ENCODE measurements at places on chromosomes 1 and 21.

DNA sequence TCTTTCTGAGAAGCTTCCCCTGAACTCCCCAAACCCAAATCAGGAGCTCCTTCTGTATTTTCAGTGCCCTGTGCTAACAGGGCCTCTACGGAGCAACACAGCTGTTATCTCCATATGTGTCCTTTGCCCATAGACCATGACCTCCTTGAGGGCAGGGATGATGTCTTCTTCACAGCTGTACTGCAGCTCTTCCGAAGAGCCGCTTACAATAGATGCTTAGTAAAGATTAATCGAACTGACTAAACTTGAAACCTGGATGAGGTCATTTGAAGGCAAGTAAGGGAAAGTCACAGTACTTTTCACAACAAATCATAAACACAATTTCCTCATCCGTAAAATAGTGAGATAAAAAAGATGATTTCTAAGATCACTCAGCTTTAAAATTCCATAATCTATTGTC, 4.4 kb upstream of the KCNN3 start:
- no peak for DNase-seq

GRCh38 chr1:67672260-67672803, 12.7 kb upstream of the GADD45A start:
- DNase-seq = no peak

- no peak for DNase-seq
Measured at GRCh38 chr1:85572574-85572973, 8.0 kb upstream of the CCN1 start.

GRCh38 chr1:220786057-220786336, 716 bp upstream of the MTARC1 start:
- DNase-seq = no peak

GRCh38 chr1:58432851-58433668, 113.5 kb downstream of the OMA1 start:
- DNase-seq = peak; percentile 86

- no peak for DNase-seq
Measured at GRCh38 chr1:2882966-2883696, 81.6 kb upstream of the TTC34 start.

DNA sequence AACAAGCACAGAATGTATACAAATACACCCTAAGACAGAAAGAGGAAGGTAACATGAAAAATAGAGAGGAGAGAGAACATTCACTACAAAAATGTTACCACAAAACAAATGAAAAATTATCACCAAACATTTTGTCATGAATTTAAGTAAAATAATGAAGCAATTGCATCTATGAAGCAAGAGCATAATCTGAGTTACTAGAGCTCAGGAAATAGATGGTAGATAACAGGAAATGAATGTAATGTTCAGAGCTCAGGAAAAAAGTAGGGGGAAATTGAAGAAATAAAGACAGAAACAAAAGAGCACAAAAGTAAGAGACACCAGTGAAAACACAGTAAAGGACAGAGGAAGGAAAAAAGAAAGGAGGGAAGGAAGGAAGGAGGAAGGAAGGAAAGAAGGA, 19.4 kb downstream of the SEC16B start:
- no peak for DNase-seq

- no peak for DNase-seq
Measured at GRCh38 chr1:8818325-8818775, 910 bp upstream of the RERE start.

GRCh38 chr1:226066415-226067078, 4.0 kb downstream of the H3-3A start:
- no peak for DNase-seq
